Diencephalon (tissue), 1 donor: ENCODE measurements at places on chromosomes 7 and 10. TPM values are rescaled to one million over a fixed set of nuclear protein-coding genes. Genes with fewer than 3 reads are reported as not detected.

EPHA1 gene
- total RNA-seq: 7.8 TPM

VPS41 gene
- total RNA-seq: 102 TPM

H2BK1 gene
- not detected for total RNA-seq

GATA3 gene
- 0.69 TPM for total RNA-seq

SEMA3D gene
- 10.1 TPM for total RNA-seq
